A673 (cell line): ENCODE measurements at places on chromosomes 16 and 17.

DNA sequence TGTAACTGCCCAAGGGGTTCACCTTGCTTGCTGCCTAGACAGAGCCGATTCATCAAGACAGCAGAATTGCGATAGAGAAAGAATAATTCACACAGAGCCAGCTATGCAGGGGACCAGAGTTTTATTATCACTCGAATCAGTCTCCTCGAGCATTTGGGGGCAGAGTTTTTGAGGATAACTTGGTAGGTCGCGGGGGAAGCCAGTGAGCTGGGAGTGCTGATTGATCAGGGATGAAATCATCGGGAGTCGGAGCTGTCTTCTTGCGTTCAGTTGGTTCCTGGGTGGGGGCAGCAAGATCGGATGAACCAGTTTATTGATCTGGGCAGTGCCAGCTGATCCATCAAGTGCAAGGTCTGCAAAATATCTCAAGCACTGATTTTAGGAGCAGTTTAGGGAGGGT, 9.1 kb downstream of the ITGAM start:
- H3K36me3 ChIP-seq = no peaks in the 10 kb centered on the region
- no peak overlapping the region for H3K4me3 ChIP-seq
- H3K27ac ChIP-seq = no peak overlapping the region
- no peaks in the 10 kb centered on the region for H3K27me3 ChIP-seq
- DNase-seq = no peak

DNA sequence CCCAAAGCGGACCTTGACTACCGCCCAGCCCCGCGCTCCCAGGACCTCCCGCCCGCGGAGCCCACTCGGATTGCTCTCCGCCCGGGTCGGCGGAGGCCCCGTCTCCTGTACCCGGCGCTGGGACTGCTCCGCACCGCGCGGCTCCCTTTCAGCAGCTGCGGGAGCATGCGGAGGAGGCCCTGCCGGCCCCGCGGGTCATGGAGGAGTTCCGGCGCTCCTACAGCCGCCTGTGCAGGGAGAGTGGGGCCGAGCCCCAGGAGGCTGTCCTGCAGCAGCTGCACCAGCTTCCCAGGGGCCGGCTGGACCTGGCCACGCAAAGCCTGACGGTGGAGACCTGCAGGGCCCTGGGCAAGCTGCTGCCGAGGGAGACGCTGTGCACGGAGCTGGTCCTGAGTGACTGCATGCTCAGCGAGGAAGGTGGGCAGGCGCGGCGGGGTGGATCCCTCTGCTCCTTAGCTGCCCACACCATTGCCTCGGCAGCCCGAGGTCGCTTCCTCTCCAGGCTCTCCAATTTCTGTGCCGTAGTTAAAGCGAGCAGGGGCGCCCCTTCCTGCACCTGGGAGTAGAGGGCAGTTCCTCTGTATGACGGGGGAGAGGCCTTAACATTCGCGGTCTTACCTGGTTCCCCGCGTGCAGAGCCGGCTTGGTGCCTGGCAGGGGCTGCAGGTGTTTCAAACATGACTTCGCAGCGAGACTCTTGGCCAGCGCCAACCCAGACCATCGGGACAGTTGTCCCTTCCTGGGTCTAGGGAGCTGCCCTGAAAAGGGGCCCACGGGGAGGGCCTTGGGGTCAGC, 539 bp downstream of the LRRC45 start:
- peak overlapping the region; percentile 97 for H3K4me3 ChIP-seq
- H3K27ac ChIP-seq = peak overlapping the region; percentile 72
- peaks cover 20% of the 10 kb centered on the region for H3K4me1 ChIP-seq

DNA sequence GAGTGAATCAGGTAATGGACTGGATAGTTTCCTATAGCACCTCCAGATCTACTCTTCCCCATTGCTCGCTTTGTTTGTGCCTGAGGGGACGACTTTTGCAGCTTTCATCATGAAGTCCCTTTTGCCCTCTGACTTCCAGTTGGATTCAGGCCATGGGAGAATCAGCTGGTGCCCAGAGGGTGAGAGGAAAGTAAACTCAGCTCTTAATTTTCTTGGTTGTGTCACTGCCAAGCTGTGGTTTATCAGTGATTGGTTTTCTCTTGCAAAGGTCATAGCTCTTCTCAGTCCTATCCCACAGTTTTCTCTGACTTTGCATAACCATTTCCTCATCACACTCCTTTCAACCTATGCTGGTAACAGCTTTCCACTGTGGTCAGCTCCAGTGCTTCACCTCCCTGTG, 200.1 kb downstream of the KCNJ2 start:
- H3K36me3 ChIP-seq = no peaks in the 10 kb centered on the region
- H3K27me3 ChIP-seq = no peaks in the 10 kb centered on the region
- no peak overlapping the region for H3K4me3 ChIP-seq

- no peaks in the 10 kb centered on the region for H3K27me3 ChIP-seq
- no peaks in the 10 kb centered on the region for H3K36me3 ChIP-seq
- no peak overlapping the region for H3K4me3 ChIP-seq
- no peak overlapping the region for H3K27ac ChIP-seq
Observed at GRCh38 chr17:31684901-31685300, 174.1 kb downstream of the COPRS start.

GRCh38 chr17:40399185-40399584, 18.5 kb downstream of the TOP2A start:
- no peaks in the 10 kb centered on the region for H3K4me1 ChIP-seq
- no peak overlapping the region for H3K27ac ChIP-seq
- no peak overlapping the region for H3K4me3 ChIP-seq
- H3K36me3 ChIP-seq = peaks cover 99% of the 10 kb centered on the region

GRCh38 chr17:37406635-37407461, at the start of the genes ACACA and TADA2A:
ACACA (minus strand) TSS chr17:37406836; CDS start chr17:37406299, 537 bp downstream.
TADA2A (plus strand) TSS chr17:37406886; CDS start chr17:37411366, 4,480 bp downstream.
- peak within 1 kb of the TSS; percentile 81 for H3K27ac ChIP-seq
- H3K36me3 ChIP-seq = no peaks in the 10 kb centered on the region
- peak; percentile 68 for DNase-seq
- H3K27me3 ChIP-seq = no peaks in the 10 kb centered on the region
- peak within 1 kb of the TSS; percentile 65 for H3K4me3 ChIP-seq
- no peaks in the 10 kb centered on the region for H3K4me1 ChIP-seq

- no peaks in the 10 kb centered on the region for H3K4me1 ChIP-seq
- no peaks in the 10 kb centered on the region for H3K36me3 ChIP-seq
- DNase-seq = no peak
- H3K4me3 ChIP-seq = no peak overlapping the region
Observed at GRCh38 chr16:68696514-68696913, 40.6 kb upstream of the CDH1 start.

GRCh38 chr17:19928299-19928698, 49.3 kb downstream of the AKAP10 start:
- H3K36me3 ChIP-seq = peaks cover 43% of the 10 kb centered on the region
- H3K27me3 ChIP-seq = no peaks in the 10 kb centered on the region
- no peak overlapping the region for H3K4me3 ChIP-seq
- H3K27ac ChIP-seq = no peak overlapping the region
- no peaks in the 10 kb centered on the region for H3K4me1 ChIP-seq
- no peak for DNase-seq

GRCh38 chr17:57243171-57243622, 13.1 kb upstream of the MSI2 start:
- no peak overlapping the region for H3K4me3 ChIP-seq
- H3K36me3 ChIP-seq = no peaks in the 10 kb centered on the region
- peak; percentile 79 for DNase-seq
- H3K27me3 ChIP-seq = no peaks in the 10 kb centered on the region
- no peak overlapping the region for H3K27ac ChIP-seq
- peaks cover 6% of the 10 kb centered on the region for H3K4me1 ChIP-seq

DNA sequence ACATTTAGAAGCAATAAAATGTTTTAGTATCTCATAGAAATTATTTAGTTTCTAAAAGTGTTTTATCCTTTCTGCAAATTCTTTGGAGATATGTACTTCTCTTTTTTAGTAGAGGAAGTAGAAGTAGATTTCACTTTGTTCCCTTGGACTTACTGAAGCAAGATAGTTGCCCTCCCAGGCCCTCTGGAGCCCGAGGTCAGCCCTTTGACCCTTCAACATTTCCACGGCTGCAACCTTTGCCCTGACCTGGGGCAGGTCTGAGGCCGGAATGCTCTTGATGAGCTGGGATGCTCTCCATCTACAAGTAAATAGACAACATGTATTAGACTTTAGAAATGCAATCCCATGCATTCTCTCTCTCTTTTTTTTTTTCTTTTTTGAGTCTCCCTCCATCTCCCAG, 167.5 kb downstream of the CDK5R1 start:
- no peaks in the 10 kb centered on the region for H3K4me1 ChIP-seq
- no peaks in the 10 kb centered on the region for H3K36me3 ChIP-seq
- no peaks in the 10 kb centered on the region for H3K27me3 ChIP-seq
- H3K27ac ChIP-seq = no peak overlapping the region
- DNase-seq = no peak

GRCh38 chr16:88672776-88673175, 9.9 kb upstream of the MVD start:
- H3K27ac ChIP-seq = no peak overlapping the region
- H3K4me3 ChIP-seq = no peak overlapping the region
- no peaks in the 10 kb centered on the region for H3K36me3 ChIP-seq
- H3K4me1 ChIP-seq = no peaks in the 10 kb centered on the region

DNA sequence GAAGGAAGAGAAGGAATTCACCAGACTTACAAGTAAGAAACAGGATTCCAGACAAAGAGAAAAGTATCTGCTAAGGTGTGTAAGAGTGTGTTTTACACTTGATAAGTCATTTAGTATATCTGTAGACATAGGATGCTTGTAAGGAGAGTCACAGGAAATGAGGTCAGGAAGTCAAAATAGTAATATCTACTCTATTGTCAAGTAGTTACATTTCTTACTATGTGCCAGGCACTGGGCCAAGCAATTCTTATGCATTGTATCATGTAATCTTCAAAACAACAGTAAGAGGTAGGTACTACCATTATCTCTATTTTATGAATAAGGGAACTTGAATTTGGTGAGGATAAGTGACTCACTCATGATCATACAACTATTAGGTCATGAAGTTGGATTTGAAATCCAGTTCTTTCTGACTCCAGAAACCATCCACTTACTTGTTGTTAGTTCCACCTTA, 129.1 kb downstream of the SNX11 start:
- H3K27me3 ChIP-seq = no peaks in the 10 kb centered on the region
- H3K27ac ChIP-seq = no peak overlapping the region
- DNase-seq = peak; percentile 63
- no peak overlapping the region for H3K4me3 ChIP-seq
- H3K36me3 ChIP-seq = no peaks in the 10 kb centered on the region

DNA sequence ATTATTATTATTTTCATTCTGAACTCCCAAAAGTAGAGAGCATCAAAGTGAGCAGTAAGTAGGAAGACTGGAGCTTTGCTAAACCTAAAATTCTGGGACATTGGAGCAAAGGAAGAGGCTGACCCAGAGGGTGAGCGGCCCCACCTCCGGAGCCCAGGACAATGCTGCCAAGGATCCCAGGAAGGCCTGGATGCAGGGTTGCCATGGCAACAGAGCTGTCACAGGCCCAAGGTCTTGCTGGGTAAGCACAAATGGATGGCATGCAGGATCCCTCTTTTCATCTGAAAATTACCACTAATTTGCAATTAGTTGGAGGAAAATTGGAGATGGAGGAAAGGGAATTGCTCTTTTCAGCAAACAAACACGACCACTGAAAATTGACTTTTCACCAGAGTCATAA, 457.9 kb upstream of the CDH5 start:
- H3K4me3 ChIP-seq = no peak overlapping the region
- H3K4me1 ChIP-seq = no peaks in the 10 kb centered on the region
- H3K27me3 ChIP-seq = no peaks in the 10 kb centered on the region

GRCh38 chr16:65372171-65372570, 250.3 kb upstream of the CDH11 start:
- DNase-seq = no peak
- H3K36me3 ChIP-seq = no peaks in the 10 kb centered on the region
- no peak overlapping the region for H3K4me3 ChIP-seq

DNA sequence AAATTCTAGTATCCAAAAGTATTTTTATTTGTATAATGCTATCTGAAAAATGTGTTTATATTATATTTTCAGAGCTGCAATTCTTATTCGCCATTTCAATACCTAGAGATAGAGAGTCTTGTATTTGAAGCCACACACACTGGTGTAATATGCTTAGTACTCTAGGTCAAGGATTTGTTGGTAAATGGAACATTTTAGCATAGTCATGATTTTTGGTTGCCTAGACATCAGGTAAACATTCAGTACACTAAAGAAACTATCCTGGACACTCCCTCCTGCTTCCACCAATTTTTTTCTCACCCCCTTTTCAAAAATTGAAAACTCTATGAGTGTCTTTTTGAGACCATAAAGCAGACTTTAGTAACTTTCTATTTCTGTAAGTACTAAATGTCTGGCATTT, 20.8 kb downstream of the ABHD15 start:
- H3K4me1 ChIP-seq = peaks cover 11% of the 10 kb centered on the region
- H3K4me3 ChIP-seq = no peak overlapping the region
- DNase-seq = no peak

DNA sequence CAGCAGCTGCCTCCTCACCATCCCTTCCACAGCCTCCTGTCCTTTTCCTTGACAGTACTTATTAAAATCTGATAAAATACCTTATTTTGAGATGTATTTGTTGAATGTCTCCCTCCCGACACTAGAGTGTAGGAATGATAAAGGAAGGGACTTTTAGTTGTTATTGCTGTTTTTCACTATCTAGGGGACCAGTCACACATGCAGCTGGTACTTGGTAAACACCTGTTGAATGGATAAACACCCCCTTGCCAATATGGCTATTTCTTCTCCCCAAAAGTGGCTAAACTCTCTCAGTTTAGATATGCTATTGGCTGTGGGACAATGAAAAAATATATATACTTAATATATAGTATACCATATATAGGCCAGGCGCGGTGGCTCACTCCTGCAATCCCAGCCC, 96.7 kb downstream of the STX8 start:
- H3K4me3 ChIP-seq = no peak overlapping the region
- DNase-seq = no peak

- H3K27ac ChIP-seq = no peak overlapping the region
- H3K4me3 ChIP-seq = no peak overlapping the region
- no peaks in the 10 kb centered on the region for H3K36me3 ChIP-seq
- H3K4me1 ChIP-seq = no peaks in the 10 kb centered on the region
- peaks cover 46% of the 10 kb centered on the region for H3K27me3 ChIP-seq
Observed at GRCh38 chr16:27894386-27894785, 169.1 kb downstream of the GSG1L start.

DNA sequence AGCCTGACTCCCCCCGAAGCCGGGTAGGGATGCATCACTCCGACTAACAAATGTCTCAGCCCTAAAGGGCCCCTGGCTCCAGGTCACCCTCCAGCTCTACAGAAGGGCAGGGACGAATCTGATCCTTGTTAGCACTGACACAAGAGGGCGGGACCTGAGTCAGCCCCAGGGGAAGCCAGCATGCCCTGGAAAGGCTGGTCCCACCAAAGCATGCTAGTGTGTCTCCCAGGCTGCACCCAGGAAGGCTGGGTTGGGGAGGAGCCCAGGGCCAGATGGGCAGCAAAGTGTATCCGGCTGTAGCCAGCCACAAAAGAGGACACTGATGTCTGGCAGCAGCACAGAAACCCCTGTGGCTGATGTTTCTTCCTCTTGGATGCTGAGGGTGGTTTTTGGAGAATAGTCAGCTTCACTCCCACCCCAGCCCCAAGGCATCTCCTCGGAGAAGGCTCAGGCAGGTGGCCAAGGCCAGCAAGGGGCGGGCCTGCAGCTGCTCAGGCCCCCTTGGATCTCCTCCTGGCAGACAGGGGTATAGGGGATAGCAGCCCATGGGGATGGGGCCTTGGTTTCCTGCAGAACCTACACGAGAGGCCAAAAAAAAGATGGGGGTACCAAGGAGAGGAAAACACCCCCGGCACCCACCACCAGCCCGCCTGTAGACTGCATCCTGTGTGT, 11.0 kb downstream of the NATD1 start:
- H3K36me3 ChIP-seq = no peaks in the 10 kb centered on the region
- DNase-seq = no peak
- no peak overlapping the region for H3K27ac ChIP-seq
- H3K4me1 ChIP-seq = no peaks in the 10 kb centered on the region
- H3K4me3 ChIP-seq = no peak overlapping the region
